Kidney capillary endothelial cell (primary cell): ENCODE measurements at places on chromosomes 2 and 18.

DNA sequence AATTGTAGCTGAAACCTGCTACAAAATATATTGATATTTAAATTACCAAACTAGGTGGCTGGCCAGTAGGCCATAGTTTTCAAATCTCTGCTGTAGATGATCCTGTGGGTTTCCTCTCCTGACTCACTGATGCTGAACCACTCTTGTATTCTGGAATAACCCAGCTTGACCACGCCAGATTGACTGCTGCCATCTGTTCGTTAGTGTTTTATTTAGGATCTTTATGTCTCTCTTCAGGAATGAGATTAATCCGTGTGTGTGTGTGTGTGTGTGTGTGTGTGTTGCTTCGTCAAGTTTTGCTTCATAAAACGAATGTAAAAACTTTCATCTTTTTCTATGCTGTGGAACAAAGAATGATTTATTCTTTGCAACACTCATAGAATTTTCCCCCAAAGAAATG, 187.1 kb downstream of the DYSF start:
- DNase-seq: no peak

- peak; percentile 26 for DNase-seq
Measured at GRCh38 chr2:43223521-43224001, 2.8 kb downstream of the ZFP36L2 start.

DNA sequence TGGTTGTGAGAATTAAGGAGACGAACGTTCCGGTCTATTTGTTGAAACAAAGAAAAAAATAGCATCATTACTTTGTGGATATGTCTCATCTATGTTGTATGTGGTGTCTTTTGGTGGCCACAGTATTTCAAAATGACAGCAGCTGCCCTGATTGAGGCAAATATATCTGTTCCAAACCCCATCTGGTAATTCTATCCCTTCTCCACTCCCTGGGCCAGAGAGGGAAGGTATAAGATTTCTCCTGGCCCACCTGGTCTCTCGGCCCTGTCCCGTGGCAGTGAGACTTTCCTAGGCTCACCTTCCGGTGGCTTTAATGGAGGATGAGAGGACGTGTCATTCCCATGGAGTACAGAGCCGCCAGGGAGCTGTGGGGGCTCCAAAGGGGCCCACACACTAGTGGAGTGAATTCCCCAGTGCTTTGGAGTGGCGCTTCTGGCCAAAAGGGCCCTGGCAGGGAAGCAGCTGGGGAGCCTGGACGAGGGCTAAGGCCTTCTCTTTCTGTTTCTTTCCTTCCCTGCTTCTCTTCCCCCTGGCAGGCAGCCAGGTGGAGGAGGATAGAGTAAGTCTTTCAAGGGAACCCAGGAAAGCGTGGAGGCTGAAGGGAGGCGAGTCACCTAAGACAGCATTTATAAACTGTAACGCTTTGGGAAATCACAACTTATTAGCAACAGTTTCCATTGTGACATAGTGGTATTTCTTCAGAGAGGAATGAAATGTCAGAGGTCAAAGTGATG, 5.6 kb downstream of the FOSL2 start:
- no peak for DNase-seq

DNA sequence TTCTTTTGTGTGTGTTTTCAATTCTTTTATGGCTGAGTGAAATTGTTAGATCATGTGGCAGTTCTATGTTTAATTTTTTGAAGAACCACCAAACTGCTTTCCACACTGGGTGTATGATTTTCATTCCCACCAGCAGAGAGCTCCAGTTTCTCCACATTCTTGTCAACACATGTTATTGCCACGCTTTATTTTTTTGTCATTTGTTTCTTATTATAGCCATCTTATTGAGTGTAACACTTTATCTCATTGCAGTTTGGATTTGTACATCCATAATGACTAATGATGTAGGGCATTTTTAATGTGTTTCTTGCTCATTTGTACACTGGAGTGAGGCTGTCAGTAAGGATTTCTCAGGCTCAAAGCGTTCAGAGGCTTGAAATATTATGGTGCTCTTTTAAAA, 184.2 kb downstream of the PIEZO2 start:
- DNase-seq: no peak

- no peak for DNase-seq
Measured at GRCh38 chr2:68203587-68203986, 45.9 kb downstream of the PNO1 start.

- peak; percentile 42 for DNase-seq
Measured at GRCh38 chr2:225270861-225271260, 128.6 kb upstream of the NYAP2 start.

- DNase-seq: no peak
Measured at GRCh38 chr18:42544901-42545300, 570.6 kb downstream of the RIT2 start.

GRCh38 chr18:41977233-41977632, 22.2 kb downstream of the PIK3C3 start:
- no peak for DNase-seq

- DNase-seq: no peak
Measured at GRCh38 chr18:39600894-39601293, 2035.3 kb upstream of the CELF4 start.

GRCh38 chr2:174477759-174478158, 9.1 kb downstream of the GPR155 start:
- DNase-seq: no peak

GRCh38 chr2:32772638-32773447, 145.0 kb downstream of the TTC27 start:
- DNase-seq: peak; percentile 50

DNA sequence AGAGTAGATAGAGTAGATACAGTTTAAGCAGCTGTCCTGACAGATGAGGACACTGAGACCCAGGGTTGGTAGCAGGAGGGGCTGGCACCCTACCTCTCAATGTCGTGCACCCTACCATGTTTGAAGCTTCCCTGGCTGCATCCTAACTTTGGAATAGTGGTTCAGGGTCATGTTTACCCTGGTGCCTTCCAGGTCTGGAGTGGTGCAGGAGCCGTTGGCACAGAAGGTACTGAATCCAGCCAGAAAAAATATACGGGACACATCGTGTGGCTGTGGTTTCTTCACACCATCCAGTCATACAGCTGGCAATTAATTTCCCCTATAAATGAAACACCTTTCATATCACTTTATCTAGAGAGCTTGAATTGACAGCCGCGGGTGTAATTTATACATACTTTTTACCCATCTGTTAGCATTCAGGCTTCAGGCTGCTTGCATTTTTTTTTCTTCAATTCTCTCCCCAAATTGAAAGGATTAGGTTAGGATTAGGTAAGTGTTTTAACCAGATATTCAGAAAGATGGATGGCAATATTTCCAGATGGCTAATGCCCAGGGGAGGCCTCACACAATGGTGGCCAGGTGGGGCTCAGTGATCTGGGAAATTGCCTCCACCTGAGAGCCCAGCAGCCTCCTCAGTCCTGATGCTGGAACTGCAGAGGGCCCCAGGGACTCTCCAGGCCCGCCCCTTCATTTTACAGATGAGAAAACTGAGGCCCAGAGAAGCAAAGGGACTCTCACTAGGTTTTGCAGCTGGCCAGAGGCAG, 127.0 kb downstream of the CELF4 start:
- no peak for DNase-seq

GRCh38 chr2:232831496-232831895, 38.6 kb upstream of the SNORC start:
- no peak for DNase-seq

GRCh38 chr2:156663757-156664409, 227.7 kb downstream of the GPD2 start:
- no peak for DNase-seq

DNA sequence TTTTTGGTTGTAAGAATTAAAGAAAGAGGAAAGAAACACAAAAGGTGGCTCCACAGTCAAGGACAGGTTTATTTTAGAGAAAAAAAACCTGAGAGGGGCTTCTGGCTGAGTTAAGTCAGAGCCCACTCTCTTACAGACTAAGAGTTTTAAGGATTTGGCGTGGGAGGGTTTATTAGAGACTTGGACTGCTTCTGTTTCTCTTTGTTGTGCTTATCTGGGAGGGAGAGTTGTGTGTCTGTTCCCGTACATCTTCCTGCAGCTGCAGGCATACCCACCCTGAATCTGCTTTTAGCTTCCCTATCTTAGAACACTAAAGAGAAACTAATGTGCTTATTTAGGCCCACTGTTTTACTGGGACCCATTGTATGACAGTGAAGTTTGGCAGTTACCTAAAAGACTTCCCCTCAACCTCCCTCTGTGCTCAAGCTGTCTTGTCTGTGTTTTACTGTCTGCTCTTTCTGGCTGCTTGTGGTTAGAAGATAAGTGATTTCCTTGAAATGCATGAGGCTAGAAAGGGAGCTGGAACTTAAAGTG, 2.7 kb downstream of the RSAD2 start:
- no peak for DNase-seq

DNA sequence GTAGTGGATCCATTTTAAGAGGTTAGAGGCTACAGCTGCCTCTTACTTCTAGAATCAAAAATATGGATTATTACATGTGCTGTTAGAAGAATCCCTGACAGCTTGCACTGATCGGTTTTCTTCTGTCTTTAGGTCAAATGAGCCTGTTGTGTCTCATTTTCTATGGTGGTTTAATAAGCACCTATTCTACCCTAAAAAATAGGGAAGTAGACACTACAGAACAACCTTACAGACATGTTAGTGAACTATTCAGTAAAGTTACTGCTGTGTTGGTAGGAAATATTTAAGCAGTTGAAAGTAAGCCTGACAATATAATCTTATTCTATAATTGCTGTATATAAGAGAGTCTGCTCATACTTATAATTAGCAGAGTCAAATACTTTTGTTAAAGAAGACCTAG, 168.5 kb upstream of the NOSTRIN start:
- no peak for DNase-seq

DNA sequence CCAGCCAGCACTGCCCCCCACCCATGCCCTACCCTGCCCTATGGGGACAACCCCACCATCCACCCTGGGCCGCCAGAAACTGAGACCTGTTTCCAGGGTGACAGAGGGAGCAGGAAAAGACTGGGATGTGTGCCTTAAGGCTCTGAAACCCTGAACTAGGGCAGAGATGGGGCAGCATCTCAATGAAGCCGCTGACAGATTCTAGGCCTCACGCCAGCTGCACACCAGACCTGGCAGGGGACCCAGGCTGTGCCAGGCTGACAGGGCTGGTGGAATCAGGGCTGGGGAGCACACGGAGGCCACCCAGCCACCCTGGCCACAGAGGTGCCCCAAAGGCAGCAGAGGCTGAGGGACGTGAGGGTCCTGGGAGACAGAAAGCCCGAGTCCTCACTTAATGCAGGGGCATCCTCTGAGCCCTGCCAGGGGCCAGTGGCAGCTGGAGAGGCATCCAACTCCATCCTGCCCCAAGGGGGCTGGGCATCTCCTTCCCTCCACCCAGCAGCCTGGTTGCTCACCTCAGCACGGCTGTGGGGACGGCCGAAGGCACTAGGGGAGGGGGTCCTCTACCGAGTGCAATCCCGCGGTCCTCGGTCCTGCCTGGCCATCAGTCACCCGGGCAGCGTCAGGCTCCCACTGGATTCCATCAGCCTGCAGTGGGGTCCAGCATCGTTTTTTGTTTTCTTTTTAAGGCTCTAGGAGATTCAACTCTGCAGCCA, 169.2 kb downstream of the ZFP36L2 start:
- no peak for DNase-seq

DNA sequence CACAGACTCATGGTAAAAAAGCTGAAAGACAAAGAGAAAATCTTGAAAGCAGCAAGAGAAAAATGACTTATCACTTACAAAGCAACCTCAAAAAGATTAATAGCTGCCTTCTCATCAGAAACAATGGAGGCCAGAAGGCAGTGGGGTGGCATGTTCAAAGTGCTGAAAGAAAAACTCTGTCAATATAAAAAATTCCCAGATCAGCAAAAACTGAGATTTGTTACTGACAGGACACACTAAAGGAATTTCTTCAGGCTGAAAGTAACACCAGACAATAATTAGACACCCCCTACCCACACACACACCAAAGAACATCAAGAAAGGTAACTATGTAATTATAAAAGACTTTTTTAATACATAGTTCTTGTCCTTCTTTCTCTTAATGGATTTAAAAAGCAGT, 311.1 kb downstream of the CLIP4 start:
- no peak for DNase-seq

GRCh38 chr18:42477267-42477666, 522.2 kb downstream of the PIK3C3 start:
- DNase-seq: no peak

GRCh38 chr2:236794176-236794957, 224.7 kb downstream of the ACKR3 start:
- DNase-seq: no peak

GRCh38 chr18:3526421-3527354, 76.7 kb downstream of the TGIF1 start:
- no peak for DNase-seq

DNA sequence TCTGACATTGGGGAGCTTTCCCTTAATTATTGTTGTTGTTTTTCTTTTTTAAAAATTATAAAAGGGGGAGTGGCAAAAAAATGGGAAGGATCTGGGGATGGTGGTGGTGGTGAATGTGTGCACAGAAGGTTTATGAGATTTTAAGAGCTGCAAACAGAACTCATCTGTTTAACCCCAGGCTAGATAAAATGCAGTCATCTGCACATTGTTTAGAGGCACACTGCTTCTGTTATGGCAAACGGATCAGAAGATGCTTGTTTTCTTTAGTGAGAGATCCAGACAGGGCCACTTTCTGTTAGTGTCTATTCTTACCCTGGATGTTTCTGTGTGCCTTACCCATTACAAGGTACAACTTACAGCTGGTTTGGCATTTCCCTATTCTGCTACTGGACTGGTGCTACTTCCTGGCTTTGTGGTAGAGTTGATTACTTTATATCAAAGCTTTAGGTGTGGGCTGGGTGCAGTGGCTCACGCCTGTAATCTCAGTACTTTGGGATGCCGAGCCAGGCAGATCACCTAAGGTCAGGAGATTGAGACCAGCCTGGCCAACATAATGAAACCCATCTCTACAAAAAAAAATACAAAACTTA, 68.2 kb upstream of the NRP2 start:
- DNase-seq: no peak

DNA sequence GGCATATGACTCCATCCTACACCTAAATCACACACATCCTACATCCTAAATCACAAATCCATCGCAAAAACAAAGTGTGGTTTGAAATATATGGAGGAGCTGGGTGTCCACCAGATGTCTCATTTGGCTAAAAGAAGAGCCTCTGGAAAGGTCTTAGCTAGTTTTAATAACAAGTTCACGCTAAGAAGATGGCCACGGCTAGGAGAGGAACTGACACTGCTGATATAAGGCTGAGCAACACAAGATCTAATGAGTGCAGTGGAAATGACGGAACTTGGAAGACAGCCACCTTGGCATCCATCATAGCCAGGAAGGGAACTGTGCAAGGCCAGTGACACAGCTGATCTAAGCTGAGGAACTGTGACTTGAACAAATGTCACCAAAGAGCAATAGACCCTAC, 60.0 kb upstream of the AGAP1 start:
- DNase-seq: peak; percentile 76

DNA sequence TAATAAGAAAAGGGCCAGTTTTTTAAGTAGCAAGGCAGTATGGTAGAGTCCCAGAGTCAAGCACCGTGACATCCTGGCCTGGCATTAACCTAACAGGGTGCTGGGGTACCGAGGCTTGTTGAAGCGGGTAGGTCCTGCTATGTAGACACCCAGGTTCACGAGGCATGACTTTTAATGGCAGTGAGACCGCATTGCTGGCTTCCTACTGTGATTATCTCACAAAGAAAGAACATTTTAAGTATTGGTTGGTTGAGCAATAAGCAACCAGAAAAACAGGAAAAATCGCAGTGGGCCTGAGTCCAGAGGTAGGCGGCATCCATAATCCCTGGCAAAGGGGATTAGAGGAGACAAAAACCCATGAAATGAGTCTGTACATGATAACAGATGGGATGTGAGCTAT, 927.9 kb upstream of the ACVR2A start:
- no peak for DNase-seq
